ENCODE measurements at places on chromosomes 6 and 20.

GRCh38 chr20:9285617-9286016 is 216.7 kb downstream of the PLCB4 start:
- DNase-seq, result no peak

- DNase-seq, result no peak
Observed at GRCh38 chr6:122399055-122399347, 451 bp upstream of the HSF2 start.

GRCh38 chr20:10655720-10656669 is 17.8 kb downstream of the JAG1 start:
- DNase-seq, result no peak

- no peak for DNase-seq
Observed at GRCh38 chr6:8027965-8028651, 36.1 kb downstream of the BLOC1S5 start.

DNA sequence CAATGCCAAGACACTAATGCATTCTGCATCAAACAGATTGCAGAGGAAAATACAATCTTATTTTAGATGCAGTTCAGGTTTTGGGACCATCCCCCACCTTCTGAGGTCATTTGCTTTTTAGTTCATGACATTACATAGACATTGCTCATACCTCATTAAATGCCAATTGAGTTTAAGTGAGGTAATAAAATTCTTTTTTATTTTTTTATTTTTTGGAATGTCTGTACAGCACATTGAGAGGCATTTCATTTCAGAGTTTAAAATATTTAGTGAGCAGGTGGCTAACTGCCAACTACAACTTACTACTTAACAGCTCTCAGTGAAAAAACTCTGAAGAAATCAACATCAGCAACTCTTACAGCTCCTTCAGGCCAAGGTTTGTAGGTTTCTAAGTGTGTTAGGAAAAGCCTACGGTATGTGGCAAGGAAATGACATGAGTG is 482.2 kb upstream of the RNF217 start:
- DNase-seq, result no peak

- DNase-seq, result no peak
Observed at GRCh38 chr6:358432-358831, 33.1 kb upstream of the IRF4 start.

- DNase-seq, result no peak
Observed at GRCh38 chr6:46676604-46677313, 10.9 kb upstream of the TDRD6 start.

DNA sequence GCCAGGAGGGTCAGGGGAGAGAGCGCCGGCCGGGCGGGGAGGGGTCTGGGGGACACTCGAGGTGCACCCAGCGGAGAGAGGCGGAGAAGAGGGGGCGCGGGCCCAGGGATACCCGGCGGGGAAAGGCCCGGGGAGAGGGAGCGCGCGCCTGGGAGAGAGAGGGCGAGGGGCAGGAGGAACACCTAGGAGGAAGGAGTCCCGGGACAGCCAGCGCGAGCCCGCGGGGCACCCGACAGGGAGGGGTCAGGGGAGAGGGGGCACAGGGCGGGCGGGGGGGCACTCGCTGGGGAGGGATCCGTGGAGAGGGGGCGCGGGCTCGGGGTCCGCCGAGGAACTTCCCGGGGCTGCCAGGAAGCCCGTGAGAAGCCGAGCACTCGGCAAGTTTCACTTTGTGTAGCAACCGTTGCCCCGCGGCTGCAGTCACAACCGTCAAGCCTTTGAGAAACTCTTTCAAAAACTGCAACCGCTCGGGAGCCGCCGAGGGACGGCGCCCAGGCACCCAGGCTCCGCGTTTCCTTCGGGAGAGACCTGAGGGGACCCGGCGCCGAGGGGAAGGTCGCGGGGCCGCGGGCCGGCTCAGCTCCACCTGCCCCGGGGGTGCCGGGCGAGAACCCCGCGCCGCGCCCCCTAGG is 471 bp downstream of the EZR start:
- peak; percentile 49 for DNase-seq

- no peak for DNase-seq
Observed at GRCh38 chr20:61662226-61662967, 403.3 kb downstream of the TAF4 start.

DNA sequence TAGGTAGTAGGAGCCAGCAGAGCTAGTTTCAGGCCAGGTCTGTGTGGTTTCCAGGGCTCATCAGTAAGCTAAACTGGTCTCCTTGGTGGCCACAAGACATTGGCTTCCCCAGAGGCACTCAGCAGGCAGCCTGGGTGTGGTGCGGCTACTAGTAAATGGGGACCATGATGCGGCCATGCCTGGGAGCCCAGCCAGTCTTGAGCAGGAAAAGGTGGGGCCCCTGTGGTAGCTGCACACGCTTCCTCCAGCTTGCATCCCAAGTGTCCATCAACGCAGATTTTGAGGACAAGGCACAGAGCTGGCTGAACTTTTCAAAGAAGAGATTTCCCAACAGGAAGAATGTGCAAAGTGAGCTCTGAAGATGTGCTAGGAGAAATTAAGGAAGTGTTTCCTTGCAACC is 107.4 kb upstream of the NAA20 start:
- no peak for DNase-seq

GRCh38 chr20:23072892-23073586 is 13.1 kb downstream of the CD93 start:
- DNase-seq, result no peak

DNA sequence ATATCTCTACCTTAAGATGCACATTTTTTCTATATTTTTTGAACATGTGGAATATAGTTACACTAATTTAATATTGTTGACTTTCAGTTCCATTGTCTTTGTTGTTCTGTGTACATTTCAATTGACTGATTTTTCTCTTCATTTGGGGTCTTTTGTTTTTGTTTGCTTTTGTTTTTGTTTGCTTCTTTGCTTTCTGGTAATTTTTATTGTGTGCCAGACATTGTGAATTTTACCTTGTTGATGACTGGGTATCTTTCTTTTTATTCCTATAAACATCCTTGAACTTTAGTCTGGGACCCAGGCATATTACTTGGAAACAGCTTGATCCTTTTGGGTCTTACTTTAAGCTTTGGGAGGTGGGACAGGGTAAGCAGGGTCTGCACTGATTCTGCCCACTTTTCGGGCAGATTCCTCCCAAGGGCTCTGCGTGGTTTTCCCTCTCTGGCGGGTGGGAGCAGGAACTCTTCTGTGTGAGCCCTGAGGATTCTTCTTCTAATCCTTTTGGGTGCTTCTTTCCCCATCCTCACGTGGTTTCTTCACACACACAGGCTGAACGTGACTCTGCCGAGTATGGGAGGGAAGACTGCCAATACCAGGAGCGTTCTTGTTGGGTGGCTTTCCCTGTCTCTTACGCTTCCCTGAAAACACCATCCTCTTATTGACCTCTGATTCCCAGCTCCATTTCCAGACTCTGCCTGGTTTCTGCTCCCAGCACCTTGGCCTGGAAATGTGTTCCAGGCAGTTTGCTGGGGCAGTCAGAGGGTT is 200.5 kb downstream of the ARID1B start:
- DNase-seq, result no peak

DNA sequence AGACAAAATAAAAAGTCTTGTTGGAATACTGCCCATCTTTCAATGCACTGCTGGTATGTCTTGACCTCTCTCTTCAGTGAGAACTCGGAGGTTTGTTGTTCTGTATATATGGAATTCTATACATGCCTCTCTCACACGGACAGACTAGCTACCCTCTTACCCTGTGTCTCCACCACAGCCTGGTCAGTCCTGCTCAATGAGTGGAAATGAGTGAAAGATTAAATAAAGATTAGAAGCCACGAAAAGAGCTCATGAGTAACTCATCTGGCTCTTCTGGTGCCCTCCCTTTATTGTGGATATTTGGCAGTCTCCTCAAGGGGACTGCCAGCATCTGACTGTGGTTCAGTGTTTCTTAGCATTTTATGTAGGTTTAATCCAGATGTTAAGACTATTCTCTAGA is 262.8 kb upstream of the MAP3K7 start:
- DNase-seq, result no peak

- no peak for DNase-seq
Observed at GRCh38 chr20:57513199-57513598, 11.7 kb downstream of the CTCFL start.

DNA sequence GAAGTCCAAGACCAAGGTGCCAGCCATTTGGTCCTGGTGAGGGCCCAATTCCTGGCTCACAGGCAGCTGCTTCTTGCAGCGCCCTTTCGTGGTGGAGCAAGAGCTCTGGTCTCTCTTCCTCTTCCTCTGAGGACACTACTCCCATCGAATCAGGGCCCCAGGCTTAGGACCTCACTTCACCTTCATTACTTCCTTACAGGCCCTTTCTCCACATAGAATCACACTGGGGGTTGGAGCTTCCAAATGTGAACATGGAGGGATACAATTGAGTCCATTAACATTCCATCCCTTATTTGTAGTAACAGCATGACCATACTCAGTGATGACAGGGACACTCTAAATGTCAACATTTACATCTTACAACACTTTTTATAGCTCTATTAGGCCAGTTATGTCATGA is 2.3 kb downstream of the RAMACL start:
- DNase-seq, result no peak

GRCh38 chr20:61719691-61720347 is 345.9 kb downstream of the TAF4 start:
- DNase-seq, result no peak

- no peak for DNase-seq
Observed at GRCh38 chr20:46712056-46712636, 2.7 kb downstream of the SLC2A10 start.

GRCh38 chr6:9710574-9710973 is 704.3 kb downstream of the TFAP2A start:
- DNase-seq, result no peak

- no peak for DNase-seq
Observed at GRCh38 chr6:110549277-110549676, 72.9 kb upstream of the SLC22A16 start.

DNA sequence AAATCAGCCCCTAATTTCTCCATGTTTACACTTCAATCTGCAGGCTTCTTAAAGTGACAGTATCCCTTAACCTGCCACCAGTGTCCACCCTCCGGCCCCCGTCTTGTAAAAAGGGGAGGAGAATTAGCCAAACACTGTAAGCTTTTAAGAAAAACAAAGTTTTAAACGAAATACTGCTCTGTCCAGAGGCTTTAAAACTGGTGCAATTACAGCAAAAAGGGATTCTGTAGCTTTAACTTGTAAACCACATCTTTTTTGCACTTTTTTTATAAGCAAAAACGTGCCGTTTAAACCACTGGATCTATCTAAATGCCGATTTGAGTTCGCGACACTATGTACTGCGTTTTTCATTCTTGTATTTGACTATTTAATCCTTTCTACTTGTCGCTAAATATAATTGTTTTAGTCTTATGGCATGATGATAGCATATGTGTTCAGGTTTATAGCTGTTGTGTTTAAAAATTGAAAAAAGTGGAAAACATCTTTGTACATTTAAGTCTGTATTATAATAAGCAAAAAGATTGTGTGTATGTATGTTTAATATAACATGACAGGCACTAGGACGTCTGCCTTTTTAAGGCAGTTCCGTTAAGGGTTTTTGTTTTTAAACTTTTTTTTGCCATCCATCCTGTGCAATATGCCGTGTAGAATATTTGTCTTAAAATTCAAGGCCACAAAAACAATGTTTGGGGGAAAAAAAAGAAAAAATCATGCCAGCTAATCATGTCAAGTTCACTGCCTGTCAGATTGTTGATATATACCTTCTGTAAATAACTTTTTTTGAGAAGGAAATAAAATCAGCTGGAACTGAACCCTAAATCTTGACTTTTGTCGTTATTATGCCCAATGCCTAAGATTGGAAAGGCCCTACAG is 4.5 kb downstream of the SOX4 start:
- DNase-seq, result no peak

DNA sequence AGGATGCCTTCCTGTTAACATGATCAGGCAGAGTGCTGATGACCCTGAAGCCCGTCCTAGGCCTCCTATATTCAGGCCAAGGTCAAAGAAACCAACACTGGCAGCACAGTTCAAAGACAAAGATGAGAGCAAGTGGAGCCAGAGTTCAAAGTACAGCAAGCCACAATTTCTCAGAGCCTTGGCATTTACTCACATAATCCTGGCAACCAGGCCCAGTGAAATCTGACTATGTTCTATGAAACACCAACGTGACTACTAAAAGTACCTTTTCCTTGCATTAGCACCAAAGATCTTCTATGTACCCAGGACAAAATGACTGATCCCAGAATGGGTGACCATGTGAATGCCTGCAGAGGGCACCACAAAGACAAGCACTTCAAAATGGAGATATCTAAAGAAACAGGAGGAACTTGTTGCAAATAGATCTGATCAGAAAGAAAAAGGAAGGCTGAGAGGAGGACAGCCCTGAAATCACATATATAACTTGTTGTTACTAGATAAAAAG is 3.9 kb downstream of the NFS1 start:
- no peak for DNase-seq

GRCh38 chr6:108133594-108134179 is 32.1 kb upstream of the NR2E1 start:
- DNase-seq, result peak; percentile 45

DNA sequence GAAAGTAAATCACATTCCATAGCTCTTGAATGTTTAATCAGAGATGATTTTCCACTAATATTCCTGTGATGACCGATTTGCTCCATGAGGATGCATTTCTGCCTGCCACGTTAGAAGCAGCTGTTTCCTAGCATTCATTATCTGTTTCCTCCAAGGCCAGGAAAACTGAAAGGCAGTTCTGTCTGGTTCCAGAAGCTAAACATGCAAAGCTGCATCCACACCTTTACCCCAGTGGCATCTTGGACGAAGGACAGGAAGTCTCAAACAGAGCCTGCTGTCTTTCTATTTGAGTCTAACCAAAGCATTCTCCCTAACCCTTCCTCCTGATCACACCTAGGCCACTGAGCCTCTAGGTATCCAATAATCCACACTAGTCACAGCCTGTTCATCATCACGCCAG is 27.6 kb downstream of the CNKSR3 start:
- no peak for DNase-seq

GRCh38 chr6:39495640-39496039 is 173.1 kb upstream of the KCNK16 start:
- DNase-seq, result no peak

- DNase-seq, result peak; percentile 12
Observed at GRCh38 chr6:108080010-108080780, 5.7 kb upstream of the OSTM1 start.

- DNase-seq, result no peak
Observed at GRCh38 chr6:119587537-119587936, 238.0 kb upstream of the MAN1A1 start.

DNA sequence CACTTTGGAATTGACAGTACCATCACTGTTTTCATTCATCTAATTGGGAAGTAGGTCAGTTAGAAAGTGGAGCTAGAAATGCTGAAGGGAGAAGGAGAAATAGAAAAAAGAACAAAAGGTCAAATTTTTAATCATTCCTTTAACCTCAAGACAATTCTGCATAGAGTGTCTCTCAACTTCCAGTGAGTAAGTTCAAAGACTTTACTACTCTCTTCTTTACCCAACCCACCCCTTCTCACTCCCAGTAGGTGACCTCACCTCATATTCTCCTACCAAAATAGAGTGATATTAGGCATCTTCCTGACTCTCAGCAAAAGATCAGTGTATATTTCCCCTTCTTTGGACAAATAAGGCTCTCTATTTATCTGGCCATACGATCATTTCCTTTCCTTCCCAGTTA is 340.0 kb upstream of the JAG1 start:
- no peak for DNase-seq
